ENCODE measurements at places on chromosomes 6 and 20.

DNA sequence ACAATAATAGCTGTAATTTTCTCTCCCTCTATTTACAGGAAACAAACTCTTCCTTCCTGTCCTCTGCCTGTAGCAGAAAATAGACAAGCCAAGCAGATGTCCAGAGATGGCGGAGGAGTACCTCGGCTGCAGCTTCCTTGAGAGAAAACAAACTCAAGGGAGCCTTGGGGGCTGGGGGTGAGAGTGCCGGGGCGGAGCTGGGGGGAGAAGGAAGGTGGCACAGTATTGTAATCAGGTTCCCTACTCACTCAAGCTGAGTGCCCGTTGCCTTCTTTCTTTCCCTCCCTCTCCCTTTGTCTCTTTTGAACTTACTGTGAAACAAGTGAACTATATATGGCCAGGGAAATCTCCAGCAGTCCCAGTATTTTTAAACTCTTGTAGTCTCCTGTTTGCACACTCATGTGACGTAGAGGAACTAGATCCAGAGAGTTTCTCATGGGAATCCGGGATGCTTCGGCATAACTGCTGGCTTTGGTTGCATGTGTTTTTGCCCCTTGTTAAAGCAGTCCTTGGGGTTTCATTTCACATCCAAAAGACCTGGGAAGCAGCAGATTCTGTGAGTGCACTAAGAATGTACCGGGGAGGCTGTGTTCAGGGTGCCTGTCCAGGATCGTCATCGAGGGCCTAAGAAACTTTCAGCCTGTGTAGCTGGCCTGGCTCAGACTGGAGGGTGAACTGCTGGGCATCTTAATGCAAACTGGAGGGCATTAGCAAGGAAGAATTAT is 44.6 kb upstream of the HDDC2 start:
- no peak for DNase-seq

GRCh38 chr6:90217506-90218127 is 79.0 kb downstream of the BACH2 start:
- DNase-seq, result no peak

GRCh38 chr6:56946368-56946767 is 8.5 kb upstream of the BEND6 start:
- DNase-seq, result no peak

GRCh38 chr6:63676412-63677114 is 41.0 kb downstream of the PHF3 start:
- no peak for DNase-seq

GRCh38 chr6:7087491-7087979 is 20.2 kb upstream of the RREB1 start:
- no peak for DNase-seq

DNA sequence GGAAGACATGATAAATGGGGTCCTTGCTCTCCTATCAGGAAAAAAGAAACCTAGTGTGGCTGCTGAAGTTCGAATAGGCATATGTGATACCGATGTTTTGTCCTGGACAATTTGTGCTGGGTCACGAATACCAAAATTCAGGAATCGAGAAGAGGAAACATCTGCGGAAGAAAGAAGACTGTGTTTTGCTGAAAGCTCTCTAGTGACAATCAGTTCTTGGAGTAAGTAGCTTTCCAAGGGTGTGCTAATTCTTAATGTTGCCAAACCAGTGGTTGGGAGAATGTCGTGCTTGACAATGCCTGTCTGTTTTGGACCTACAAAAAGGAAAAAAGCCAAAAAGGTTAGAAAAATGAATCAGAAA is 956.1 kb downstream of the PHF3 start:
- DNase-seq, result no peak

DNA sequence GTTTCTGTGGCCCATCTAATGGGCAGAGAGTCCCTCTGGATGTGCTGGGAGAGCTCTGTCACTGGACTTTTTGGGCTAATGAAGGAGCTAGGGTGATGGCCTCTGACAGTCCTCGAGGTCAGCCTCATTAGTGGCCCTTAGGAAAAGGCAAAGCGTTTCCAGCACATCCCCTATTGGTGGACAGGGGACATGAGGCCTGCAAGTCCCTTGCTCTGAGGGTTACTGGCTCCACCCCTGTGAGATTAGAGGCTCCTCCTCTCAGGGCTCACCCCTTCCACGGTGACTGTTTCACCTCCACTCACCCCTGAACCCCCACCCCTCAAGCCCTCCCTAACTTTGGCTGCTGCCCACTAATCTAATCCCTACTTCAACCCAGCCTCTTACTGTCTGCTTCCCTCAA is 12.8 kb upstream of the FANCE start:
- no peak for DNase-seq

DNA sequence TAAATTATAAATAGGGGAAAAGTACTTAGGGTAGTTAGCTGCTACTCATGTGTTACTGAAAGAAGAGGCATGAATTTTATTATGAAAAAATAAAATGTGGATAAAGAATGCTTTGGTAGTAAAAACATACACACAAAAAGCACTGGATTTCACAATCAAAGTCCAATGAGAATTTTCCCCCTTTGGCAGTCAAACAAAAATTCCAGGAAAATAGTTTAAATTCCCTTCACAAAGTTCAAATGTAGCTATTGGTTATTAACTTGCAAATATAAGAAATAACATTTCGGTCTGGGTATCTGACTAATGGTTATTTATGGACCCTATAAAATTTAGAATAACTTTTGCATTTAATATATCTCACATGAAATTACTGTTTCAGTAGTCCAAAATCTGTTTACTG is 210.4 kb downstream of the FOXC1 start:
- DNase-seq, result no peak

GRCh38 chr6:43070028-43070632 is 6.0 kb upstream of the PTK7 start:
- no peak for DNase-seq

GRCh38 chr6:110266996-110267395 is 86.8 kb downstream of the CDC40 start:
- DNase-seq, result no peak

DNA sequence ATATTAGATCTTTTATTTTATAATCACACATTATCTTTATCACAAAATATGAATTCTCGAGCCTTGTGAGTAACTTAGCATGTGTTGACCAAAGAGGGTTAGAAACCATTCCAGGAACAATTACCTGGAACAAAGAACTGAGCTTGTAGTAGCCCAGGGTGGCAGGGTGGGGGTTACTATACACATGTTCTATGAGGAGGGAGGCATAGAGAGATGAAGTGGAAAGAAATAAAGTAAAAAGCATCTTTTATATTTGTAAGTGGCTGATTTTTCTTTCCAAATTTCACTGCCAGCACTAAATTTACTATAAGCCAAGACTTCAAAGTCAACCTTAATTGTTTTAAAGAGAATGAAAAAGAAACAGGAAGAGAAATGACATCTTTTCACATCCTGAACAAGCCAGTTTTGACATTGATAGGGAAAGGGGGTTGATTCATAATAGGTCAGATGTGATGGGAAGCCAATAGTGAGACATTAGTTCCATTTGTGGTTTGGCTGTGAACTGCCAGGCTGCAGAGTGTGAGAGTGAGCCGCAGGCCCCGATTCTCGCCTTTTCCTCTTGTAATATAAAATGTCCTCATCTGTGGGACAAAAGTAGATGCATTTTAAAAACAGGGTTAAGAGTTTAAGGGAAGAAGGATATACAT is 52.7 kb upstream of the MYB start:
- DNase-seq, result peak; percentile 17

DNA sequence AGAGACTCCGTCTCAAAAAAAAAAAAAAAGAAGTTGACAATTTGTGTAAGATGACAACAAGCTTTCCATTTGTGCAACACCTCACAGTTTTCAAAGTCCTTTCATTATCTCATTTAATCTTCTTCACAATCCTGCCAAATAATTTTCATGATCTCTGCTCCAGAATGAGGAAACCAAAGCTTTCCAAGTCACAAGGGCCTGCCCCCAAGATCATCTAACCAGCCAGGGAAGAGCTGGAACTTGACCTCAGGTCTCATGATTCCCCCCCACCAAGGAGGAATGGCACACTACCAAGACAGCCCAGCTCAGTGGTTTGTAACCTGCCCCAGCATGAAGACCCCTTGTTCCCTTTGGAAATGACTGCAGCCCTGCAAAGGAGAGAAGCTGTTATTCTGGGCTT is 74.0 kb upstream of the PIM1 start:
- no peak for DNase-seq

DNA sequence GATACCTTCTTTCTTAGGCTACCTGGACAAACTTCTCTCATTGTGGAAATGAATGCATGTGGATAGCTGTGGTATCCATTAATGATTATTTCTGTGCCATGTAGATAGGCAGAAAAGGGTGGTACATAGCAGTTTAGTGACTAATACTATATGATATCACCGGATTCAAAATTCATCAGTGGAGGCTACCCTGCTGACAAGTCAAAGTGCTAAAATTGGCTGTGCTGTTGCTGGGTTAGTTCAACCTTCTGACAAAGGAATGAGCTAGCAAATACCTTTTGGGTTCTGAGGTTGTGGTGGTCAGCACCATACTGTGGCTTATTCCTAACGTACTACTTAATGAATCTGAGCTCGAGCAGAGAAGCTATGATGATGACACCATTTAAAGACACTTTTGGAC is 109.1 kb downstream of the TFAP2B start:
- DNase-seq, result no peak

GRCh38 chr20:3116341-3116740 is 31.8 kb upstream of the AVP start:
- DNase-seq, result no peak

DNA sequence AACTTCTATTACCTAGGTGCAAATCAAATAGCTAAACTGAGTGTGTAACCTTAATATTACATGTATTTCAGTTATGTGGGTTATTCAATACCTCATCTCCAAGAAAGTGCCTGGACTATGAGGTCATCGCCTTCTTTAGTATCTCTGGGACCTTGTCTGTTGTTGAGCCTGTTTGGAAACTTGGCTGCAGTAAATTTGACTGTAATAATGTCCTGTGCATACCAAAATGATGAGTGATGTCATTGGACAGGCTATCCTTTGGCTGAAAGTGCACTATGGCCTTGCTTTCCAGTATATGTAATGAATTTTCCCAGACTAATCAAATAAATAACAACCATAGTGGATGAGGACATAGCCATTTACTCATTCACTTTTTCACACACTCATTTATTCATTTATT is 455.1 kb downstream of the ADGRB3 start:
- no peak for DNase-seq

DNA sequence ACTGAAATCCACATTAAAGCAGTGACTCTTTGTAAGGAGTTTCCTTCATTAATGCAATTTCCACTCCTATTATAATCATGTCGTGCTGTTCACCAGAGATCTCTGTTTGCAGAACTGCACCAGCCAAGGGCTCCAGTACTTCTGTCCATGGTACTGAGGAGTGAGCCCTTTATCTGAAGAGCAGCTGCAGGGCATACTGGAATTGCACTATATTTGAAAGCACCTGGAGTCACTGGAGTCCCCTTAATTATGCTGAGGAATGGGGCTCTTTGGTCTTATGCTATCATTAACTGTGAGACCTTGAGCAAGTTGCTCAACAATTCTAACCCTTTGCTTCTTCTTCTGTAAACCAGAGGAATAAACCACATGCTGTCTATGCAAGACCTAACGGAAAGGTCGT is 61.7 kb upstream of the NUP153 start:
- DNase-seq, result no peak

DNA sequence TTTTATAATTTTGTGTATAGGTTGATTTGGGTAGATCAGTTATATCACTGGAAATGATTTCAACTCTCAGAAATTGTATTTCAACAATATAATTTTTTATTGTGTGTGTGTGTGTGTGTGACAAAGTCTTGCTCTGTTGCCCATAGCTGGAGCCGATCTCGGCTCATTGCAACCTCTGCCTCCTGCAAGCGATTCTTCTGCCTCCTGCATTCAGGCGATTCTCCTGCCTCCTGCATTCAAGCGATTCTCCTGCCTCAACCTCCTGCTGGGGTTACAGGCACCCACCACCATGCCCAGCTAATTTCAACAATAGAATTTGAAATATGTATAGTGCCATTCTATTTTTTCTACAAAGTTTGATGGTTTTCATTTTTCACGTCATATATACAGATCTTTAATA is 24.1 kb downstream of the AFDN start:
- DNase-seq, result no peak

GRCh38 chr6:44185953-44186634 is 27.5 kb downstream of the CAPN11 start:
- DNase-seq, result no peak

GRCh38 chr20:53652090-53652858 is 58.6 kb upstream of the ZNF217 start:
- no peak for DNase-seq

DNA sequence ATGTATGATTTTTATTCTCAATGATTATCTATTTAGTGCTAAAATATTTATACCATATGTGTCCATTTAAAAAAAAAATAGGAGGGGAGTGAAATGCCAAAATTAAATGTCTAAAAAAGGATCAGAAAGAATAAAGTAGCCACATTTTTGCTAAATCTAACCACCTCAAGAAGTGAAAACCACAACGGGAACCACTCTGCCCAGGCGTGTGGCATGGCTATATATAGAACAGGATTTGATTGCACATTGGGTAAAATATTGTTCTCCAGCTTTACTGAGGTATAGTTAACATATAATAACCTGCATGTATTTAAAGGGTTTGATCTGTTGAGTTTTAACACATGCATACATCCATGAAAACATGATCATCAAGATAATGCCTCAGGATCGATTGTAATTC is 19.0 kb upstream of the AFDN start:
- no peak for DNase-seq

- DNase-seq, result no peak
Observed at GRCh38 chr6:74715355-74716085, 490.3 kb downstream of the COL12A1 start.

DNA sequence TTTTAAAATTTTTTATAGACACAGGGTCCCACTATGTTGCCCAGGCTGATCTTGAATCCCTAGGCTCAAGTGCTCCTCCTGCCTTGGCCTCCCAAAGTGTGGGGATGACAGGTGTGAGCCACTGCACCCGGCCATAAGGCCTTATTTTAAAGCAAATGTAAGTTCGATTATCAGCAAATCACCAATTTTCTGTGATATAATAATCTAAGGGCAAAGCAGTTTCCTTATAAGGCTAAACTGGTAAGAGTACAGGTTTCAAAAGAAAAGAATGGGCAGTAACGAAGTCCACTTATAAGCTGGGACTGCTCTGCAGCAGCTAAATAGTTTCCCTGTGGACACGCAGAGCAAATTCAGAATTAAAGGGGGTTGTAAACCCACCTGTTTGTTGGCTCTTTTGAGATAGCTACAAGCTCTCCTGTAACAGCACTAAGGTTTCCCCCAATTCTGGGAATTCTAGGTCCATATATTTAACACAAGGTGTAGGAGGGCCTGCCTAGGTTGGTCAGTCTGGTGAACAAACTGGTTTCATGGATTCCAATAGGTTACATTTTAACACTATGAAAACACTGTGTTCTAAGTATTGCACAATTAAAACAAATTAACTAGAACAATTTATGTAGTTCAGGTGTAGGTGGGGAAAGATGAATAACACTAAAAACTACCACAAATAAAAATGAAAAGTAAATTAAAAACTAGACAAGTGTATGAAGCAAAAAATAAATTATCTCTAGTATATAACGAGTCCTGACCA is 26.3 kb downstream of the LHFPL5 start:
- DNase-seq, result no peak

All from stimulated activated CD8-positive, alpha-beta memory T cell treated with anti-CD3 and anti-CD28 coated beads, Interleukin-7, amount 100 ng/mL, for 1 hour (primary cell).